Retinal pigment epithelial cell (primary cell): ENCODE measurements at places on chromosomes 1 and 21.

GRCh38 chr1:100380635-100381034 is 28.3 kb downstream of the CDC14A start:
- DNase-seq = no peak

- no peak for DNase-seq
These were observed 430.9 kb downstream of the LMO4 start for GRCh38 chr1:87759421-87760087.

DNA sequence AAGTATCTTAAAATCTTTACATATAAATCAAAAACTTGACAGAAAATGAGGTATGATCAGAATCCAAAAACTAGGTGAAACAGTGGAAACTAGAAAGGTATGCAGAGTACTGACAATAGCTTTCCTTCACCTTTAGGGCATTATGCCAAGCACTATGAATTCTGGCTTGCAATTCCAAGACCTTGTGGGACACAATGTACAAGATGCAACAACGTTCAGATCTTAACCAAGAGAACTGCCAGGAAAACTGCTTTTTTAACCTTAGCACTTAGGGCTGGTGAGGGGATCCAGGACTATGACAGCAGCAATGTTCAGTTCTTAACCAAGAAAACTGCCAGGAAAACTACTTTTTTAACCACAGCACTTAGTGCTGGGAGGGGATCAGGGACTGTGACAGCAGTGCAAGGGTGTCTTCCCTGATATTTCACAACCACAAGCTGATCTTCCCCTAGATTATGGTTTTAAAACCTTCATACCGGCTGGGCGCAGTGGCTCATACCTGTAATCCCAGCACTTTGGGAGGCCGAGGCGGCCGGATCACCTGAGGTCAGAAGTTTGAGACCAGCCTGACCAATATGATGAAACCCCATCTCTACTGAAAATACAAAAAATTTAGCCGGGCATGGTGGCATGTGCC is 22.3 kb downstream of the FOXJ3 start:
- DNase-seq = no peak

- no peak for DNase-seq
These were observed 325.0 kb downstream of the ZNF326 start for GRCh38 chr1:90319918-90320317.

GRCh38 chr1:161192476-161193465 is 6.1 kb downstream of the ADAMTS4 start:
- no peak for DNase-seq

- DNase-seq = peak; percentile 73
These were observed 17.8 kb upstream of the TDRD10 start for GRCh38 chr1:154483941-154484803.

GRCh38 chr1:43452789-43453441 is 816 bp downstream of the HYI start:
- DNase-seq = no peak
